Stimulated activated CD4-positive, alpha-beta T cell treated with anti-CD3 and anti-CD28 coated beads, Interleukin-15, amount 100 ng/mL, for 48 hours (primary cell): ENCODE measurements at places on chromosomes 1 and 21.

DNA sequence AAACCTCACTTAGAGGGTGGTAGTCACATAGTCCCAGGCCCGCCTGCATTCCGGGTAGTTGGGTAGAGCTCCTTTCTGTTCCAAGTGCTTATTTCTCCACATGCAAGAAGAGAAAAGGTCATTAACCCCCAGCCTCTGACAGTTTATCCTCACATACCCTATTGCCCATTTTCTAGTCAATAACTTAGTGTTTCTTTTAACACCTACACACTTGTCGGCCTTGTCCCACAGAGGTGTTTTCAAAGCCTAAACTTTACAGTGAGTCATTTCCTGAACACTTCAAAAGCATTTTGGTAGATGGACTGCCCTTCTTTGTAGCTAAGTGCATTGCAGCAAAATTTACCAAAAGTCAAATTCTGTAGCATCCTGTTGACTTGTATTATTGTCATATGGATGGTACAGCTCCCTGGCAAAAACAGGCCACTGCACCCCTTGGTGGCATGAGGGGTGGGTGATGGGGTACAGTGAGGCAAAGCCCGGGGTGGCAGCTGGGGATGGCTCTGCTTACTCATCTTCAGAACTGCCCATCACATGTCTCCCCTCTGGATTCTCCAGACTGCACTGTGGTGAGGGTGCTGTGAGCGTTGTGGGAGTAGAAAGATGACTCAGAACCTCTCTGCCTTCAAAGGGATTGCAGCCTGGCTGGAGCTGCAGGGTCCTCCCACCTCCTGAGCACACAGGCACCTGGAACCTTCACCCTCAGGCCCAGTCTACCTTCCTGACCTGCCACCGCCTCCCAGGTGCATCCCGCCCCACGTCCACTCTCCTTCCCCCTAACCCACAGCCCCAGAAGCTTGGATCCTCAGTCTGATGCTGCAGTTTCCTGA is 45.8 kb upstream of the DMRTB1 start:
- DNase-seq: peak; percentile 44

DNA sequence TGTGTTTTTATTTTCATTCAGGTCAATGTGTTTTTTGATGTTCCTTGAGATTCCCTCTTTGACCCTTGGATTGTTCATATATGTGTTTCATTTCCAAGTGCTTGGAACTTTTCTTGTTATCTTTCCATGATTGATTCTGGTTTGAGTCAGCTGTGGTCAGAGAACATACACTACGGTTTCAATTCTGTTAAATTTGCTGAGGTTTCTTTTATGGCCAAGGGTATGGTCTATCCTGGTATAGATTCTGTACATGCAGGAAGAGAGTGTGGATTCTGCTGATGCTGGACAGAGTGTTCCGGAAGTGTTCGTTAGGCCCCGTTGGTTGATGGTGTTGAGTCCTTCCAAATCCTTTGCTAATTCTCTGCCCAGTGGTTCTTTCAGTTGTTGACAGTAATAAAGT is 98.5 kb upstream of the COL6A1 start:
- no peak for DNase-seq

DNA sequence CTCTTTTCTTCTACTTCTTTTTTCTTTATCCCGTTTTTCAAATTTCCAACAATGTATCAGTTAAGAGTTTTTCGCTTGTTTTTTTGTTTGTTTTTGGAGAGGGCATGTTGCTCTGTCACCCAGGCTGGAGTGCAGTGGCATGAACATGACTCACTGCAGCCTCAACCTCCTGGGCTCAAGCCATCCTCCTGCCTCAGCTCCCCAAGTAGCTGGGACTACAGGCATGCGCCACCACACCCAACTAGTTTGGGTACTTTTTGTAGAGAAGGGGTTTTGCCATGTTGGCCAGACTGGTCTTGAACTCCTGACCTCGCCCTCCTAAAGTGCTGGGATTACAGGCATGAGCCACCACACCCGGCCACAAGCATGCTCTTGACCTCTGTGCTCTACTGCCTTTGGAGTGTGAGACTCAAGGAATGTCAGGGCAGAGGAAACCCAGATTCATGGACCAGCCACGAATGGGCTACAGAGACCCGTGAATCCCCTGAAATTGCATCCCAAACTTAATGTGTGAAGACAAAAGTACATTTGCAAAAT is 65.1 kb upstream of the HSD17B7 start:
- DNase-seq: no peak

DNA sequence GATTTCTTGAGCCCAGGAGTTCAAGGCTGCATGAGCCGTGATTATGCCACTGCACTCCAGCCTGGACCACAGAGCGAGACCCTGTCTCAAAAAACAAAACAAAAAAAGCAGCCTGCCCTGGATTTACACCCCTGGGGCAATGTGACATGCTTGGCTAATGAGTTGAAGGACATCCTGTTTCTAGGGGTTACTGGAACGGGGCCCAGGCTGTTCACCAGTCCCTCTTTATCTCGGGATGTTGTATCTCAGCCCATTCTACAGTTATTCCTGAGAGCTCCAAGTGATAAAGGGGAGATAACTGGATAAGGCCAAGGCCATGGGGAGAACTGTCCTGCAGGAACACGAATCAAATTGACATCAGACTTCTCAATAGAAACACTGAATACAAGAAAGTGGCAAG is 21.7 kb upstream of the S100A2 start:
- DNase-seq: no peak

DNA sequence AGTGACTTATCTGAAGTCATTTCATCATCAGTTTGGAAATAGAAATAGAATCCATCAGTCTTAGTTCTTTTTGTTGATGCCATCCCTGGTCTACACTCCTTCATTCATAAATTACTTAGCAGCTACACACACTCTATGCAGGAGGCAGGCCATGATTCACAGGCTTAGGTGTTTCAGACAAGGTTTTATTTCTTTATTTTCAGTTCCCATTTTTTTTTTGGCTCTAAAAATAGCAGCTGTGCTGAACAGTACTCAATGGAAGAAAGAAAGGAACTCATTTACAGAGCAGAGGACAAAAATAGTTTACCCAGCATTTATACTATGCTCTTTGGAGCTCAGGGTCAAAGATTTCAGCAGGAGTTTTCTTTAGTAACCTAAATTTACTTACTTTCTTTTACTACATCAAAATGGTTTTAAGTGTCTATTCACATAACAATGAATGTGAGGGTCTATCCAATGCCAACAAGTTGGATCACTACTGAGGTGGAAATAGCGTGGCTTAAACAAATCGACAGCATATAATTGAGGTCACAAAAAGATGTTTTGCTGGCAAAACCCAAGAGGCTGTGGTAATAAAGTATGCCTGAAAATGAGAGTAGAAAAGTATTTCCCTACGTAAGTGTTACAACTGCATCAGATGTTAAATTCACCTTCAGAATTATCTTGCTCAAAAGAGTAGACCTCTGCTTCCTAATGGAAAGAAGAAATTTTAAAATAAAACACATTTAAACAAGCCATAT is 7.7 kb downstream of the KRTAP19-8 start:
- DNase-seq: no peak

DNA sequence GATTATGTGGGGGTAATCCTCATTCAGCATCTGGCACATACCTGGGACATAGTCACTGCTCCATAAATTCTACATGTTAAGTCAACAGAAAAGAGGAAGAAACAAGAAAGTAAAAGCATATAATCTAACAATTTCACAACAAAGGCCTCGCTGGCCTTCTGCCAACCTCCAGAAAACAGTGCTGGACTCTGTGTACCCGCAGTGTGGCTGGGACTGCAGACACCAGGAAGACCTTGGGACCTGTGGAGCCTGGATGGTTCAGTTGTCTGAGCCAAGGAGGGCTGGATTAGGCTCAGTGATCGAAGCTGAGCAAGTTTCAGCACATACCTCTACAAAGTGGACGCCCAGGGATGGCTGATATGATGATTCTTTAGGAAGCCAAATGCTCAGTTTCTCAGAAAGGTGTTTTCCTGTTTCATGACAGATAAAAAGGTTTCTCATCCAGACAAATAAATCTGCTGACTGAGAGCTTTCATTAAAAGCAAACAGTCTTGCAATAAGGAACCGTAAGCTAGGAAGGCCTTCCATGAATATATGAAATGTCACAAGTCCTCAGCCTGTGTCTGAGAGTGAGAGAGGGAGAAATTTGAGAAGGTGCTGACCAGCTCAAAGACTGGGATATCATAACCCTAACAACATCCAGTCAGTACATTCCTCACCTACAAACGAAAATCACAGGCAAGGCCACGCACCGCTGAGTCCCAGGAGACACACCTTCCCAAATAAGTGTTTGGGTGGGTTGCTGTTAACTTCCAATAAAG is 48.4 kb downstream of the CAPZB start:
- DNase-seq: no peak

DNA sequence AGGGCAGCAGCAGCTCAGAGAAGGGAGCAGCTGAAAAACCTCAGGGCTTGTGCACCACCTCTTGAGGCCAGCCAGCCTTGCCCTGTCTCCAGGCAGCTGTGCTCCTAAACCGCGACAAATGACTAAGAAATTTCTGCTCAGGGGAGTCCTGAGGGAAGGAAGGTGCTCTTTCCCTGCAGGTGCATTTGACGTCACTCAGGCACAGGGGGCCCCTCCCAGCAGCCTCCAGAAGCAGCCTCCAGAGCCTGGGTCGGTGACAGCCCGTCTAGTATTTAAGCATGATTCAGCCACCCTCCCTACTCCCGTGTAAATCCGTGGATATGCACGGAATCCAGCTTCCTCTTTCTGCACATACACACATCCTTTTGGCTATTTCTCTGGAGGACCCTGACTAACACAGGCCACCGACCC is 560.5 kb downstream of the KIF26B start:
- no peak for DNase-seq

- no peak for DNase-seq
Measured at GRCh38 chr1:225508538-225509375, 80.9 kb upstream of the LBR start.

DNA sequence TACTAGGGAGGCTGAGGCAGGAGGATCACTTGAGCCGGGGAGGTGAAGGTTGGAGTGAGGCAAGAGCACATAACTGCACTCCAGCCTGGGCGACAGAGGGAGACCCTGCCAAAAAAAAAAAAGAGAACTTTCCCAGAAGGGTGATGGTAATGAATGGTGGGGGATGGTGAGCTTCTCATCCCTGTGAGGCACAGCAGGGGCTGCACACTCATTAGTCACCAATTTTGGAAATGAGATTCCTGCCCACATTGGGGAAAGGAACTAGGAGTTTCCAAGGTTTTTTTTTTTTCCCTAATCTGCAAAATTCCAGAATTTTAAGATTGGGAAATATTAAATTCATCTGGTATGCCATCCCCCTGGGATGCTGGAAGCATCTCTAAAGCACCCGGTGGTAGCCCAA is 50.2 kb upstream of the SSBP3 start:
- no peak for DNase-seq

DNA sequence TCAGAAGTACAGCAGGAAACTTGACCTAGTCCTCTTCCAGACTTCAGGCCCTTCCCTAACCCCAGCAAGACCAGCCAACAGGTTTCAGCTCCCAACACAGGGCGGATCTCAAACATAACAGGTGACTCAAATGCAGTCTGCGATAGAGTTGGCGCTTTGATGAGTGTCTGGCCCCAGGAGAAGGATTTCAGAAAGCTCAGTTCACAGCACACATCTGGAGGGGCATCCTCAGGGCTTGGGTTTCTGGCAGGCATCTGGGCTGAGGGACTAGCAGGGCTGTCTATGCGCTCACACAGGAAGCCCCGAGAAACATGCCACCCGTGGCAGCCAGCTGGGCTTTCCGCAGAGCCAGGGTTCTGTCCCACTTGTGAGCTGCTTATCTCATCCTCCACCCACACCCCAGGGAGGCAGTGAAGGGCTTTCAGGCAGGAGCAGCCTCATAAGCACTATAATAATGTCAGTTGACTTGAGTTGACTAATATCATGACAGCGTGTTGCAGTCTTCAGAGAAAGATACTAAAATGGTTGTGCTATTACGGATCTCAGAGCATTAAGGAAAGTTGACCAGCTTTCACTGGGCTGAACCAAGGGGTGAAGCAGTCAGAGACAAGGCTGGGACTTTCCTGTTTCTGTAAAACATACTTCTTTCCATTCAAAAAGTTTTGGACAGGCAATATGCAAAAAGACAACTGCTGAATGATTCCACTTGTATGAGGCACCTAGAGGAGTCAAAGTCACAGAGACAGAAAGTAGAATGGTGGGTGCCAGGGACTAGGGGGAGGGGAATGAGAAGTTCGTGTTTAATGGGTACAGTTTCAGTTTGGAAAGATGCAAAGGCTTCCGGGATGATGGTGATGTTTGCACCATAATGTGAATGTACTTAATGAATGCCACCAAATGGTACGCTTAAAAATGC is 233.0 kb upstream of the IRF2BP2 start:
- DNase-seq: peak; percentile 79

DNA sequence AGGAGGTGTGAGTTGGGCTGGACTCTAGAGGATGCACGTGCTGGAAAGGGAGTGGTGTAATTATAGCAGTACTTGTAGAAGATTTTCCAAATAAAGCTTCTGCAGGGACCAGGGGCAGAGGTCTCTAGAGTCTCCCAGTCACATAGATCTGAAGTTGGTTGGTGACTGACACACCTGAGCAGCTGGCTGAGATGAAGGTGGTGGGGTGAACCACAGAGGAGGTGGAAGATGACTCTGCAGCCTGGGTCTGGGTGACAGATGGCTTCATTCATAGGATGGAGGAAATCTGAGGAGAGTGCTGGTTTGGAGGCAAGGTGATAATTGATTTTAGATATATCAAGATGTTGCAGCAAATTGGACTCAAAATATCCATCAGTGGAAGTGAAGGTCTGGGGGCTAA is 178.9 kb upstream of the IVNS1ABP start:
- no peak for DNase-seq

GRCh38 chr1:54950369-54951163 is 29.9 kb upstream of the TMEM61 start:
- DNase-seq: no peak

- no peak for DNase-seq
Measured at GRCh38 chr1:45403298-45403697, 63.1 kb upstream of the MUTYH start.

- no peak for DNase-seq
Measured at GRCh38 chr1:150928286-150928685, 2.1 kb downstream of the SETDB1 start.

- DNase-seq: no peak
Measured at GRCh38 chr1:228008391-228009115, 1.8 kb downstream of the WNT3A start.

DNA sequence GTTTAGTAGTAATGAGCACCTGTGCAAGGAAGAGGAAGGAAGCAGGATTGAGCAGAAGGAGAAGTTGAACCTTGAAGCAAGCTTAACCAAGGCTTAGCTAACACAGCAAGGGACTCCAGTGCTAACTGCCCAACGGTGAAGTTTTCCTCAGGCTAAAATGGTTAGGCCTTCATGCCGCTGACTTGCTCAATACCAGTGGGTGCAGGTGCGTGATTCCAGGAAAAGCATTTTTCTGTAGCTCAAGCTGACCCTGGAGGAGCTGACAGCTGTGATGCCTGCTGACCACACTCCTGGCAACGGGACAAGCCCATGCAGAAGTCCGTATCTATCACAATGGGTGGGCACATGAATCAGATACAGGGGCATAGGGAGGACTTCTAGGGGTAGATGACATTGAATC is 76.5 kb upstream of the FGGY start:
- no peak for DNase-seq

DNA sequence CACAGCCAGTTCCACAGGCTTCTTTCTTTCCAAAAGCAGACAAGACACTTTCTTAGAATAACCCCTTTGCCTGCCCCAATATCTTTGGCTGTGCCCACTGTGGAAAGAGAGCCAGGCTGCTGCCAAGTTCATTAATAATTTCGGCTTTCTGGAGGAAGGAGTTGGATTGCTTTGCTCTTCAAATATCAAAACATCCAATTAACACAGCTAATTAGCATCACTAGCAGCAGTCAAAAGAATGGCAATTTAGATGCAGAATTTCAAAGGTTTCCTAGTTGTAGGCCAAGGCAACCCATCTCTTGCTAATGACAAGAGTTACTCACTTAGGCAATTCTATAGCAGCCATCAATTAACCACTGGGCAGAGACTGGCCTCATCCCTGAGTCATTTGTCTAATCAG is 91.0 kb upstream of the SPATA6 start:
- DNase-seq: no peak
